ENCODE measurements at places on chromosomes 4 and X. TPM values are rescaled to one million over a fixed set of nuclear protein-coding genes. Genes with fewer than 3 reads are reported as not detected.

Gene RAP1GDS1
- 22.3 TPM for total RNA-seq

Gene GJB1
- not detected for total RNA-seq

Gene SPANXA2
- total RNA-seq, result not detected

Gene MAGEB10
- not detected for total RNA-seq

Gene ARAP2
- 63.4 TPM for total RNA-seq

Gene DAPP1
- 8.3 TPM for total RNA-seq

Gene FAM156B
- total RNA-seq, result 9.2 TPM

Gene GABRB1
- not detected for total RNA-seq

Gene SMC1A
- 28.6 TPM for total RNA-seq

Gene EFNB1
- 3.1 TPM for total RNA-seq

Gene PLS3
- total RNA-seq, result 0.45 TPM

Gene UGT2B17
- not detected for total RNA-seq

Gene MAGEA1
- not detected for total RNA-seq

Gene NSG1
- 10.3 TPM for total RNA-seq

Gene HMGN5
- 1.5 TPM for total RNA-seq

Gene FDCSP
- not detected for total RNA-seq

All from CD4-positive, alpha-beta T cell (primary cell).